ENCODE measurements at places on chromosomes 5 and 9. TPM values are rescaled to one million over a fixed set of nuclear protein-coding genes. Genes with fewer than 3 reads are reported as not detected.

The GHR gene
- 12.4 TPM for total RNA-seq

- H3K36me3 ChIP-seq = no peaks in the 10 kb centered on the region
- H3K4me3 ChIP-seq = no peak overlapping the region
- no peaks in the 10 kb centered on the region for H3K4me1 ChIP-seq
- H3K27ac ChIP-seq = no peak overlapping the region
- no peaks in the 10 kb centered on the region for H3K27me3 ChIP-seq
Measured at GRCh38 chr9:92208693-92209524, 84.6 kb downstream of the IARS1 start.

The HARS2 gene
- total RNA-seq = 40.2 TPM

DNA sequence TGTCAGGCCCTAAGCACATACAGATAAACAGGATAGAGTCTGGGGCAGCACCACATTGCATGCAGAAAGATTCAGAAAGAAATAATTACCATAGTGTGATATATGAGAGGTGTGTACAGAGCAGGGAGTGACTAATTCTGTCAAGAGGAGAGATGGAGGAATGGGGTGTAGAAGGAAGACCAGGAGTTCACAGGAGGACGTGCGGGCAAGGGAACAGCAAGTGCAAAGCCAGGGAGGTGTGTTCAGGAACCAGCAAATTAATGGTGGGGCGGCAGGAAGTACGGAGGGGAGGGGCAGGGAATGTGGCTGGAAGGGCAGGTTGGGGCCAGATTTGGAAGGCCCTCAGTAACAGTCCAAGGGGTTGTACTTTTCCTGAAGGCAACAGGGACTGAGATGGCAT, 17.4 kb downstream of the EGR1 start:
- H3K4me3 ChIP-seq = no peak overlapping the region
- H3K4me1 ChIP-seq = no peaks in the 10 kb centered on the region
- no peak overlapping the region for H3K27ac ChIP-seq

- H3K36me3 ChIP-seq = no peaks in the 10 kb centered on the region
- no peak overlapping the region for H3K4me3 ChIP-seq
- peak; percentile 21 for DNase-seq
- no peak overlapping the region for H3K27ac ChIP-seq
- no peaks in the 10 kb centered on the region for H3K27me3 ChIP-seq
Measured at GRCh38 chr5:54611290-54611951, 93.9 kb downstream of the SNX18 start.
